ENCODE measurements at places on chromosomes 4 and X. TPM values are rescaled to one million over a fixed set of nuclear protein-coding genes. Genes with fewer than 3 reads are reported as not detected.

CHRDL1 gene
- 0.99 TPM for total RNA-seq

TGIF2LX gene
- total RNA-seq, result not detected

APLN gene
- total RNA-seq, result 0.87 TPM

GABRG1 gene
- not detected for total RNA-seq

ARX gene
- total RNA-seq, result not detected

GRSF1 gene
- total RNA-seq, result 90.8 TPM

IL21 gene
- total RNA-seq, result not detected

GABRE gene
- total RNA-seq, result 1.3 TPM

NAT8L gene
- 0.17 TPM for total RNA-seq

G6PD gene
- total RNA-seq, result 141 TPM

OCIAD2 gene
- total RNA-seq, result 12.8 TPM

BANK1 gene
- total RNA-seq, result 0.44 TPM

CFAP299 gene
- total RNA-seq, result 8.1 TPM

ODAPH gene
- not detected for total RNA-seq

DCK gene
- 18.8 TPM for total RNA-seq

All from smooth muscle cell of trachea (primary cell).